Right ventricle myocardium inferior (tissue), 1 donor: ENCODE measurements at places on chromosomes 12 and 14. TPM values are rescaled to one million over a fixed set of nuclear protein-coding genes. Genes with fewer than 3 reads are reported as not detected.
A peak's percentile ranks its signal among the peaks of the same experiment; 100 is the strongest.

IFNG-AS1 gene
- not detected for total RNA-seq

- peak; percentile 60 for DNase-seq
Observed at GRCh38 chr14:103695296-103696069, 19.8 kb downstream of the XRCC3 start.

DNA sequence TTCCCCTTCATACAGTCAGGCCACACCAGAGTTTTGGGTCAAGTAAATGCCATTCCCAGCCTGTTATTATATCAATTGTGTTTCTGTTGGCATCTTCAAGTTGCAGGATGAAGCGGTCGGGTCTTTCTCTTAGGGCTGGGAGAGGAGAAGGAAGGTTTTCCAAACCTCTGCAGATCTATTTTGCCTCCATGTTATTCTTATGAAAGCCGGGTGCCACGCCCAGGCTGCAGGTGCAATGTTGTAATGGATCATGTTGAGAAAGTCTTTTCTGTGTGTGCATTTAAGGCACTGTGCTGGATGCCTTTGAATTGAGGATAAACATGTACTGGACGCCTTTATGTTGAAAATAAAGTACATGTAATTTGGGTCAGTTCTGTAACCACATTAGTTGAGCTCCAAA lies 164.4 kb upstream of the HIF1A start:
- DNase-seq: no peak

DNA sequence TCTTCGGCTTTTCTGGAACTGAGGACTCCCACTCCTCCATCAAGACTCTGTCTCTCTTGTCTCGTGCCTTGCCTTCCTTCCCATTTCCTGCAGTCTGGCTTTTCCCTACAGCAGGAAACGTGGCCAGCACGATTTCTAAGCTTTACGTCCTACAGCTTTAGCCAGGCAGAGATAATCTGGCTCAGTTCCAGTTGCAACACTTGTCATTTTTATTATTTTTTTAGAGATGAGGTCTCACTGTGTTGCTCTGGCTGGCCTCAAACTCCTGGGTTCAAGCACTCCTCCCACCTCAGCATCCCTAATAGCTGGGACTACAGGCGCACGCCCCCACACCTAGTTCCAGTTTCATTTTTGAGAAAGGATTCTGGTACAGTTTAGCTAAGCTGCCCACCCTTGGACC lies 19.9 kb downstream of the CALM1 start:
- no peak for DNase-seq

ZC2HC1C gene
- total RNA-seq: 11.4 TPM

MAP3K9 gene
- 1.7 TPM for total RNA-seq
